ENCODE measurements at places on chromosomes 5 and 9. TPM values are rescaled to one million over a fixed set of nuclear protein-coding genes. Genes with fewer than 3 reads are reported as not detected.

Gene CATSPER3
- total RNA-seq, result 0.33 TPM

Gene TRIM36
- 2.0 TPM for total RNA-seq

Gene TMC1
- 0.02 TPM for total RNA-seq

Gene HACD4
- total RNA-seq, result not detected

Gene PDZD2
- total RNA-seq, result not detected

Gene TAF11L10
- total RNA-seq, result not detected

Data from HepG2 (cell line).